ENCODE measurements at places on chromosomes 7 and 10.

- no peak for DNase-seq
These were observed 49.5 kb downstream of the VSTM2A start for GRCh38 chr7:54591404-54592386.

DNA sequence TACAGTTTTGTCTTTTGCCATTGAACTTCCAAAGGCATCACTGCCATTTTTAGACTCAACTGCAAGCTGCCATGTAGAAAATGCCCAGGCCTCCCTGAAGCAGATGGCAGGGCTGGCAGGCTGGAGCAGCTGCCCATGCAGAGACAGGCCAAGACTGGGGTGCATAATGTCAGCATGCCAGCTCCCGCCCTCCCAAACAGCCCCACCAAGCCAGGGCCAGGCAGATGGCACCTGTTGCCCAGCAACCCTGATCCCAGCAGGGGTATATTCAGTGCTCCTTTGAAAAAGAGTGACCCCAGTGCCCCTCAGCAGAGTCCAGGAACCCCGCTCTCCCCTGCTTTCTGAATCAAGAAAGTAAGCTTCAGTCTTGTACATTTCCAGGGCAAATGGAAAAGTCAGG is 32.6 kb downstream of the VSTM4 start:
- no peak for DNase-seq

DNA sequence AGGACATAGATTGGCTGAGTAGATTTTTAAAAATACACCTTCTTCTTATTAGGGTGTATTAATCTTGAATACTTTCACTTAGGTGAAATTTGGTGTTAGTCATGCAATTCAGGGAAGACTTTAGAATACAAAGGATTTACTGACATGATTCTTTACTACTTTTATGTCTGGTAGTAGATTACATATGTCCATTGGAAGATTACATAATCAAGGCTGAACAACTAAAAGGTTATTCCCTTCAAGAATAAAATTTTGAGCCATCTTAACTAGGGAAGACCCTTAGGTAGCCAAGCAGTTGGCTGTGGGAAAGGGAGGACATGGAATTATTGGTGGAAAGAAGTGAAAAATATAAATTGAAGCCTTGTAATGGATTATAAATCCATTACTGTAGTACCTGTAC is 165.0 kb downstream of the ITGB1 start:
- DNase-seq, result no peak

GRCh38 chr10:63137306-63137705 is 4.2 kb downstream of the NRBF2 start:
- no peak for DNase-seq

GRCh38 chr10:44366941-44367630 is 17.8 kb downstream of the CXCL12 start:
- no peak for DNase-seq

DNA sequence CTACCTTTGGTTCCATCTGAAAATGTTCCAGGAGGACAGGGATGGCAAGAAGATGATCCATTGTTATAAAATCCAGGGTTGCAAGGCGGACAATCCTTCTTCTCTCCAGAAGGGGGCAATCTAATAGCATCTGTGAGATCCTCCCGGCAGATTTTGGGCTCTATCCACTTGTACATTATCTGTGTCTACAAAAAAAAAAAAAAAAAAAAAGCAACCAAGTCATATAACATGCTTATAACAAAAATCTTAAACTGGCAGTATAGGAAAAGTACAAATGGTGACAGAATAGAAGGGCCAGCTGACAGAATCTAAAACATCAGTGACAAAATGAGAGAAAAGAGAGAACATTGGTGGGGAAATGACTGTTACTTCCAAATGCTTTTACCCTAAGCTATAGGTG is 132.7 kb downstream of the ELAPOR2 start:
- DNase-seq, result peak; percentile 29

GRCh38 chr7:138979988-138980562 is 1.1 kb downstream of the KIAA1549 start:
- no peak for DNase-seq

DNA sequence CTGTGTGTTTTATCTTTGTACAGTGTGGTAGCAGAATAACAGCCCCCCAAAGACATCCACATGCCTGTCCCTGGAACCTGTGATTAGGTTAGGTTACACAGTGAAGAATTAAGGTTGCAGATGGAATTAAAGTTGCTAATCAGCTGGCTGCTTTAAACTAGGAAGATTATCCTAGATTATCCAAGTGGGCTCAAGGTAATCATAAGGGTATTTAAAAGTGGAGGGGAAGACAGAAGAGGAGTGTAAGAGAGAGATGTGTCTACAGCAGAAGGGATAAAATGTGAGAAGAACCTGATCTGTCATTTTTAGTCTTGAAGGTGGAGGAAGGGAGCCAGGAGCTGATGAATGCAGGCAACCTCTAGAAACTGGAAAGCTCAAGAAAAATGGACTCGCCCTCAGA is 117.6 kb downstream of the ARHGAP22 start:
- DNase-seq, result no peak

DNA sequence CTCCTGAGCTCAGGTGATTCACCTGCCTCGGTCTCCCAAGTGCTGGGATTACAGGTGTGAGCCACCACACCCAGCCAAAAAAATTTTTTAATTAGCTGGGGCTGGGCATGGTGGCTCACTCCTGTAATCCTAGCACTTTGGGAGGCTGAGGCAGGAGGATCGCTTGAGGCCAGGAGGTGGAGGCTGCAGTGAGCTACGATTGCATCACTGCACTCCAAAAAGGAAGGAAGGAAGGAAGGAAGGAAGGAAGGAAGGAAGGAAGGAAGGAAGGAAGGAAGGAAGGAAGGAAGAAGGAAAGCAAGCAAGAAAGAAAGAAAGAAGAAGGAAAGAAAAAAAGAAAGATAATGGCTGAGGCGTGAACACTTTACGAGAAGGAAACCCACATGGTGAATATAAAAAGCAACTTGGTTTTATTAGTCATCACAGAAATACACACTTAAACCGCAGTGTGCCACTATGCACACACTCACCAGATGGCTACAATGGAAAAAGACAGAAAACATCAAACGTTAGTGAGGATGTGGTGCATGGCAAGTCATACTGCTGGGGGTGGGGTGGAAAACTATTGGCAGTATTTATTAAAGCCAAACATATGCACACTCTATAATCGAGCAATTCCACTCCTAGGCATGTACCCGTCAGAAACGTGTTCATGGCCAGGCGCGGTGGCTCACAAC is 4.4 kb upstream of the CCL26 start:
- DNase-seq, result peak; percentile 73

- DNase-seq, result no peak
These were observed 396.6 kb downstream of the DGKB start for GRCh38 chr7:14505906-14506305.

DNA sequence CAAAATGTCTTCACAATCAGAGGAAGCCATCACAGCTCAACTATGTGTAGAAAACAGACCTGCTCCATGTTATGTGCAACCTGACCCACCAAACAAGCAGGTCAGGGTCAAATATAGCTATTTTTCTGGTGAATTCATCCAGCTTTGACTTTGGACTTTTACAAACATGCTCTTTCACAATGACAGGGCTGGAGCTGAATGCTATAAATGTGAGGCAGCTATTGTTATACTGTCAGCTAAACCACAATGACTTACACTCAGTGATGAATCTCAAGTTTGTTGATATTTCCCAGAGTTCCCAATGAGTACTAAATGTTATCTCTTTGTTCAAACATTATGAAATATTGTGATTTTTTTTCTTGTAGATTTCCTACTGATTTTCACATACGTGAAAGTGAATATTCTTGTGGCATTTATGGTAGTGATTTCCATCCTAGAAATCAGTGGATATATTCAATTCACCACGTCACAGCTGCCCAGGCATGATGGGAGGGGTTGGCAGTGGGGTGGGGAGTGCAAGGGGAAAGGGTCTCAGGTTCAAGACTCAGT is 2.5 kb upstream of the ITIH2 start:
- no peak for DNase-seq

DNA sequence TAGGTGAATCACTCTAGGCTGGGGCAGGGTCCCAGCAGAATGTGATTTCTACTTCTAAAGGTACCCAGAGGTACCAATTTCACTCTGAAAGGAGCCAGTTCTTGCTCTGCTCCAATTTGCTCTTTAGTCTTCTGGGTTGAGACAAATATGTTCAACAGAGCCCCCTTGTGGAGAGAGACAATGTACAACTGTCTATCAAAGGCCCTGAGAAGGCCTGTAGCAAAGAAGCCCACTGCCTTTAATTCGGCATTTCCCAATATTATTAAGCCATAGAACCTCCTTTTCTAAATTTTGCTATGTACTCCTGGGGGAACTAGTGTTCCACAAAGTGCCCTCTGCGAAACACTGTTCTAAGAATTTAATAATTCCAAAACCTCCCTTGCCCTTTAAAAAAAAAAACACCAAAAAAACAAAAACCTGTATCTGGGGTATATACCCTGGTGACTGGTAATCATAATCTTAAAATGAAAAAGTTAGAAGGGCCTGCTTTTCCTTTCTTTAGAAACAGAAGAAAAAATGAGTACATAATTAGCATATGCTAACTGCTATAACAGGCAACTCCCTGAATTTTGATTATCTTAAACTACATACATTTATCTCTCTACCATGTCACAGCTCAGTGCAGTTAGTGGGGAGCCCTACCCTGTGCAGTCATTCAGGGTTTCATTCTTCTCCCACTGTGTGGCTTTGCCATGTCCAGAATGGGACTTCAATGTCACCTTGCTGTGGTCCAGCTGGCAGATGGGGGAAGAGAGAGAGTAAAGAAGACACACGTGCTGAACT is 160.9 kb upstream of the BMPER start:
- DNase-seq, result no peak

- DNase-seq, result no peak
These were observed 42.8 kb downstream of the MINDY3 start for GRCh38 chr10:15817409-15818046.

- DNase-seq, result no peak
These were observed 355.1 kb downstream of the GALNT17 start for GRCh38 chr7:71486856-71487628.

DNA sequence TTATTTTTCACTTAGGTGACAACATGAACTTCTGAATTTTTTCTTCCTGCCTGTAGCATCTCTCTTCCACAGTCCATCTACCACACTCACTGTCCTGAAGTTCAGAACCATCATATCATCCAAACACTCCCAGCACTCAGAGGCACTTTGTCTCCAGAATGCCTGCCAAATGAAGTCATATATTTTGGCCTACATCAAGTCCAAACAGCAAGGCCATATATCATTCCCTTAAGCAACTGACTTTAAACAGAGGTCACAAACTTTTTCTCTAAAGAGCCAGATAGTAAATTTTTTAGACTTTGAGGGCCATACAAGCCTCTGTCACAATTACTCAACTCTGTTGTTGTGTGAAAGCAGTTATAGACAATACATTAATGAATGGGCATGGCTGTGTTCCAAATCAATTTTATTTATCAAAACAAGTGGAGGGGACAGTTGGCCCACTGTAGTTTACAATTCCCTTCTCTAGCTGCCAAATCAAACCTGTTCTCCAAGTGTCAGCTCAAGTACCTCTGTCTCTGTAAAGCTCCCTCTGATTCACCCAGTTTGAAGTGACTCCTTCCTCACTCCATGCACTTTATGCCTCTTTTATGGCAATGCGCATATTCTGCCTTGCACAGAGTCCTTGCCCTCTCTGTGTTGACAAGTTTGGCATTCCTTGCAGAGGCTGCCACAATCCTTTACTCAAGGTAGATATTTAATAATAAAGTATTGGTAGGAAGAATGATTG is 305.7 kb downstream of the FZD1 start:
- DNase-seq, result no peak

DNA sequence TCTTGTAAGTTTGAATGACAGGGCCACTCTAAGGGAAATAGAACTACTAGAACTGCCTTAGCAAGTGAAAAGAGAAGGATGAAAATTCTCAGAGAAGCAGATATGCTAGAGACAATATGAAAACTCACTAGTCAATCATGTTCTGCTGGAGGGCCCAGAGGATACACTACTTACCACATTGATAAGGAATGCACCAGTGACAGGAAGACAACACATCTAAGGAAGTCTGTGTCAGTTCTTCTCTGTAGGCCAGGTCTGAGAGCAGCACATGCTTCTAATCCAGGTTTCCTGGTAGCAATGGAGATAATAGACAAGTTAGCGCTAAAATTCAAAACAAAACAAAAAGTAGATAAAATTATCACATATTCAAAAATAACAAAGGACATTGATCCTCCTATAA is 235.2 kb upstream of the AKR1E2 start:
- DNase-seq, result no peak

DNA sequence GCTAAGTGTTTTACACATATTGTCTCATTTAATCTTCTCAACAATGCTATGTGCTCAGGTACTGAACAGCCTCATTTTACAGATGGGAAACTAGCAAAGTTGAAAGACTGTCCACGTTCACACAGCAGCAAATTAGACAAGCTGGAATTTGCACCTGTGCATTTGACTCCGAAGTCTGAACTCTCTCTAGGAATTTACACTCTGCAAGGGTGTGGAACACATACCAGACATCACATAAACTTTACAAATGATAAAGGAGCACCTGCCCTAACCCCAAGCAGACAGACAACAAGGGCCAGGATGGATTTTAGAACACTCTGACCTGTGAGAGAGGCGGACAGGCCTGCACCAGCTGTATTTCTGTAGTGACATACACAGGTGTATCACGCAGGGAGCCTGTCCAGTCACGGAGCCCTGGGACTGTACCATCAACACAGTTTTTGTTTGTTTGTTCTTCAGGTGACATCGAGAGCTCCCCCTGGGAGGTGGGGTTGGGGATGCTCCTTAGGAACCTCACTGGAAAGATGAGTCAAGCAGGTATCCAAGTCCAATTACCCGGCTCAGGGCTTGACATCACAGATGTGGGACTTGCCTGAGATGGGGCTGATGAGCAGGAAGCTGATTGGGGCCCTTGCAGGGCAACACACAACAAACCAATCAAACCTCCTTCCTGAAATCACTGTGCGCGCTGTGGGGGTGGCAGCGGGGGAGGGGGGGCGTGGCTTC is 31.0 kb downstream of the MKI67 start:
- peak; percentile 34 for DNase-seq

GRCh38 chr7:101728128-101728527 is 89.3 kb upstream of the CUX1 start:
- no peak for DNase-seq

DNA sequence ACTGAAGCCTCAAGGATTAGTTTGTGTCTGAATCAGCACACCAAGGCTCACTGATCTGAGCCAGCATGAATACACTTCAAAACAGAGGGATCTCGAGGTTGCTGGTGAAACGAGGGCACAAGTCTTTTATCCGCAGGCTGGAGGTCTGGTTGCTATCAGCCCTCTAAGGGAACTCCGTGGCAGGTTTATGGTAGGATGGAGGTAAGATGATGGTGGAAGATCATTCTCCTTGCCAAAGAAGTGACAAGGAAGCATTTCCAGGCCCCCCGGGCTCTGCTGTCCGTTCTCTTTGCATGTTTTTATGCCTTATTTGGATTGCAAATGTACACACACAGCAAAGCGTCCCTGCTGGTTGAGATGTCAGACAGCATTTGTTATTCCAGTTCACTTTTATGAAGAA is 268.3 kb downstream of the ARHGAP12 start:
- no peak for DNase-seq

GRCh38 chr10:61643316-61643751 is 19.4 kb upstream of the CABCOCO1 start:
- no peak for DNase-seq

DNA sequence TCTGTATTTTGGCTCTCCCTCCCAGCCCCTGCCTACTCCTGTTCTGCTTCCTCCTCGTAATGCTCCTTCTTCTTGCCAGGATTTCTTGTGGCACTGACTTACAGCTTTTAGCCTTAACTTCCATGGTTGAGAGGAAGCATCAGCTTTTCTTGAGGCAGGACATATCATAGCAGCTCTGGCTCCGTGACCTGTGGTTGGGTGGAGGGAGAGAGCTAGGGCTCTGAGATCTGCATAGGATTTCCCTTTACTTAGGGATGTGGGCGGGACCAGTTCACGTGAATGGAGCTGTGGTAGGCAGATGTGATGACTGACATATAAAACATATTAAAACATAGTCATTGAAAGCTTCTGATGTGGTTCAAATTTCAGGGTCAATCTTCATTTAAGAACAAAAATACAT is 10.6 kb upstream of the RAB11FIP2 start:
- DNase-seq, result no peak
